Daoy (cell line): ENCODE measurements at places on chromosomes 16 and 17. TPM values are rescaled to one million over a fixed set of nuclear protein-coding genes. Genes with fewer than 3 reads are reported as not detected.

- DNase-seq = no peak
Measured at GRCh38 chr16:46954562-46954961, 18.9 kb downstream of the DNAJA2 start.

- DNase-seq = peak; percentile 3
Measured at GRCh38 chr16:49189286-49189685, 92.4 kb downstream of the CBLN1 start.

- no peak for DNase-seq
Measured at GRCh38 chr17:13024016-13024415, 6.2 kb upstream of the ELAC2 start.

ARL4D gene
- 7.0 and 12.8 TPM in 2 replicates for total RNA-seq

MYH2 gene
- total RNA-seq = not detected in 2 replicates

DNA sequence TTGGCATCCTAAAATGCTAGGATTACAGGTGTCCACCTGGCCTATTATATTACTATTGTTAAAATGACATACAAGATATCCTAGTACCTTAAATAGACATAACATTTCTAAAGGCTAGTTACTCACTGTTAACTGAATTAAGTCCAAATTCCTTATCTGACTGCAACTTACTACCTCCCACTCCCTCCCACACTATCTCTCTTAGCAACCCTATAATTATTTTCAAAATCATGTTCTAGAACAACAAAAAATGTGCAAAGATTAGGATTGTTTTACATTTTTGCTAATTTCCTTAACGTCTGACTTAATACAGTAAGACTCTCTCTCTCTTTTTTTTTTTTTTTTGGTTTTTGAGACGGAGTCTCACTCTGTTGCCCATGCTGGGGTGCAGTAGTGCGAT is 2.2 kb upstream of the ATF7IP2 start:
- no peak for DNase-seq

DNA sequence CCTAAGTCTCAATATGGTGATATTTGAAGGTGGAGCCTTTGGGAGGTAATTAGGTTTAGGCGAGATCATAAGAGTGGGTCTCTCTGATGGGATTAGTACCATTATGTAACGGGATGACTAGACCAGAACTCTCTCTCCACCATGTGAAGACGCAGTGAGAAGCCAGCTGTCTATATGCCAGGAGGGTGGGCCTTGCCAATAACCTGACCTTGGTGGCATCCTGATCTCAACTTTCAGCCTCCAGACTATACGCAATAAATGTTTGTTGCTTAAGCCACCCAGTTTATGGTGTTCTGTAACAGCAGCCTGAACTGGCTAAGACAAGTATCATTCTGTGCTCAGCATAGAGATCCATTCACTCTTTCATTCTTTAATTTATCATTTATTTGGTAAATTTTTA is 167.2 kb upstream of the CDH11 start:
- DNase-seq = no peak

PIK3R5 gene
- total RNA-seq = not detected in 2 replicates

ZNF207 gene
- total RNA-seq = 156 and 173 TPM in 2 replicates

TBC1D3C gene
- total RNA-seq = 0.69 and 1.1 TPM in 2 replicates

GRCh38 chr17:76345377-76345974 is 8.2 kb downstream of the PRPSAP1 start:
- no peak for DNase-seq

CD300E gene
- total RNA-seq = not detected in 2 replicates

C17orf78 gene
- not detected in 2 replicates for total RNA-seq

ADAP2 gene
- total RNA-seq = 6.9 TPM in 1 of 2 replicates, not detected in the other

DNA sequence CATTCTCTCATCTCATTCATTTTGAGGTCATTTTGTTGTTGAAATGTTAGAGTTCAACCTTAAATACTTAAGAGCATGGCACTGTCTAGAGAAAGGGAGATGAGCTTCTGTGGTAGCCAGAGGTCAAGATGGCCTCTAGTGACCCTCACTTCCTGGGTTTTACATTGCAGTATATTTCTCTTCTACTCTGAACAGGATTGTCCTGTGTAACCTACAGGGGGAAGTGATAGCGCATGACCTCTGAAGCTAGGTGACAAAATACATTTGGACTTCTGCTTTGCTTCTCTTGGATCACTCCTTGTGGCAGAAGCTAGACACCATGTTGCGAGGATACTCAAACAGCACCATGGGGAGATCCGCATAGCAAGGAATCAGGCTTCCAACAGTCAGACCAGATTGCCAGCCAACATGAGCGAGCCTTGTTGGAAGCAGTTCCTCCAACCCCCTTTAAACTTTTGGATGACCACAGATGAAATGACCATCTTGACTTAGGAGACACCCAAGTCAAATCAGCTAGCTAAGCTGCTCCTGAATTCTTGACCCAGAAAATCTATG is 748.4 kb downstream of the MAF start:
- no peak for DNase-seq

KRT36 gene
- total RNA-seq = not detected in 2 replicates

- DNase-seq = no peak
Measured at GRCh38 chr17:35132816-35133550, 9.1 kb downstream of the NLE1 start.

GRCh38 chr17:28906706-28907438 is 4.0 kb upstream of the DHRS13 start:
- no peak for DNase-seq
